ENCODE measurements at places on chromosomes 4 and X.

- DNase-seq: no peak
Measured at GRCh38 chr4:169084954-169085353, 74.9 kb upstream of the CBR4 start.

- DNase-seq: no peak
Measured at GRCh38 chr4:94567811-94568210, 116.1 kb downstream of the PDLIM5 start.

- DNase-seq: peak; percentile 72
Measured at GRCh38 chrX:78653118-78653822, 5.9 kb downstream of the RTL3 start.

GRCh38 chr4:123587983-123588494, 191.4 kb downstream of the SPRY1 start:
- DNase-seq: peak; percentile 65

DNA sequence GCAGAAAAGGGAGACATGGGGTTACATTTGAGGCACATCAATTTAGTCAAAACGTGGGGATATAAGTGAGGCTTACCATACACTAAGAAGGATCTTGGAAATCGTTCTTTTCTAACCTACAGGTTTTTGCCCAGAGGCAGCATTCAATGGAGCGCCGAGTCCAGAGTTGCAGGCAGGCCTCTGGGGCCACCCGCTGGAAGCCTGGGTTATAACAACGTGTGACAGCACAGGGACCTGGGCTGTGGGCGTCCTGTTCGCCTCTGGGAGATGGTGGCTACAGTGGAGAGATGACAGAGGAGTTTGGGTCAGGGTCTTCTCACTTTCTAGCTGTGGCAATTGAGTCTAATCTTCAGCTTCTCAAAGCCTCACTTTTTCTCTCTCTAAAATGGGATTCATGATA, 53.9 kb downstream of the ENPP6 start:
- DNase-seq: peak; percentile 34

- no peak for DNase-seq
Measured at GRCh38 chr4:185716141-185716551, 95.8 kb downstream of the SORBS2 start.

DNA sequence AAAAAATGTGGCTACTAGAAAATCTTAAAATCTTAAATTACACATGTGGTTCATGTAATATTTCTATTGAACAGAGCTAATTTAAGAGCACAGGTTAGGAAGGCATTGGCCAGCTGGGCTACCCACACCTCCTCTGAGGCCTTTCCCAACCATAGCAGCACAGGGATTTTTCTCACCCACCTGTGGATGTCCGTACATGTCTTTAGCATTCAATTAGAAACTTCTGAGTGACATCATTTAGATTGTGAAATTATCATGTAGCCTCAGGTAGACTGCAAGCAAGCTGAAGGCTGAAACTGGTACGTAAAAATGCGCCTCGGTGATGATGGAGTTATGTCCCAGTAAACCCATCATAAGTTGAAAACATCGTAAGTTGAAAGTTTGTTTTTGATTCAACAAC, 31.2 kb downstream of the SCARB2 start:
- no peak for DNase-seq

DNA sequence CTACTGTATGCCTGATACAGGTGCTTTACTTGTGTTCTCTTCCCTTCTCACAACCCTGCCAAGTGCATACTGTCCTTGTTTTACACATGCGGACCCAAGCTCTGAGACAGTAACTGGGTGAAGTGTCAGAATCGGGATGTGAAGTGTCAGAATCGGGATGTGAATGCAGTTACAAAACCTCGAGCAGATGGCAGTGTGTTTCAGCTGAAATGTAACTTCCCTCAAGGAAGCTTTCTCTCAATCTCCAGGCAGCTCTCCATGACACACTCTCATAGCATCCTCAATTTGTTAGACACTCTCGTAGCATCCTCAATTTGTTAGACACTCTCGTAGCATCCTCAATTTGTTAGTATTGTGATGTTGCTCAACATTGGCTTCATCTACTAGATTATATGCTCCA, 1.1 kb upstream of the HPSE start:
- DNase-seq: no peak

DNA sequence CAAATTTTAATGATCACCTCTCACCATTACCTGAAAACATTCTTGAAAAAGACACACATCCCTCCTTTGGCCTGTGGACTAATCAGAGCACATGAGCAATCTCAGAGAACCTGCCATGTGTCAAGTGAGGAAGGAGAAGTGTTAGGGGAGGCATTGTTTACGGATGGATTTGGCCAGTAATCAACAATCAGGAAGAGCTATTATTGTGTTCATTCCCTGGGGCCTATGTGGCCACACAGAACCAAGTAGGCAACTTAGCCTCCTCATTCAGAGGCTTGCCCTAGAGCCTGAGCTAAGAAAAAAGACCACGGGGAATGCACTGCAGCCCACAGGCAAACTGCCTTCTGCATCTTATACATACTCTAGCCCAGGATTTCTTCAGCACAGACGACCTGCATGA, 40.6 kb upstream of the DOCK11 start:
- no peak for DNase-seq

DNA sequence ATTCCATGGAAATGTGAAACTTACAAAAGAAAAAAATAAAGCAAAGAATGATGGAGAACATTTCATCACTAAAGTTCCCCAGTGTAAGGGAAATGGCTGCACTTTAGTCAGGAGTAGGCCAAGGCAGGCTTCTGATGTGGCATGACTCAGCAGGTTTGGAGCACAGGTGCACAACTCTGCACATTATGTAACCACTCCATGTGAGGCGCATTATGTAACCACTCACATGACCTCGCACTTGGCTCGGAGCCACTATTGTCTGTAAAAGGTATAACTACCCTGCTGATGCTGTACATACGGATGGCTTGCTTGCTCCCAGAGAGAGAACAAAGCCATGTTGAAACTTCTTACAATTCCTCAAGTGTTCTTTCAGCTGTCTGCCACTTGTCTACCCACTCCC, 727.6 kb downstream of the TRAM1L1 start:
- no peak for DNase-seq

GRCh38 chr4:169959254-169959653, 66.9 kb downstream of the MFAP3L start:
- DNase-seq: no peak

DNA sequence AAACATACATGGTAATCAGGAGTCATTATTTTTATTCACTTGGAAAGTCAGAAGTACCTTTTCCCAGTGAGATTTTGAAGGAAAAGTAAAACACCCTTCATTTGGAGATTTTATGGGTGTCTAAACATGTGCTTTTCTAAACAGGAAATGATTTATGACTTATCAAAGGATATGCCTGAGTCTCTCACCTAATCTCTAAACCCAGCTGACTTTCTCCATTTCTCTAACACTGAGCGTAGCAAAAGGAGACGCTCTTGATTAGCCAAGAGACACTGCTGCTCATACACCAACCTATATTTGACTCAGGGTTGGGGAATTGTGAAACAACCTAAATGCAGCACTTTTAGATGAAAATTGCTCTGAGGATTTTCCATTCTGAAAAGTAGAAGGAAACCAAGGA, 468.5 kb upstream of the FTHL17 start:
- no peak for DNase-seq

GRCh38 chrX:4263030-4263803, 549.8 kb upstream of the PRKX start:
- no peak for DNase-seq

DNA sequence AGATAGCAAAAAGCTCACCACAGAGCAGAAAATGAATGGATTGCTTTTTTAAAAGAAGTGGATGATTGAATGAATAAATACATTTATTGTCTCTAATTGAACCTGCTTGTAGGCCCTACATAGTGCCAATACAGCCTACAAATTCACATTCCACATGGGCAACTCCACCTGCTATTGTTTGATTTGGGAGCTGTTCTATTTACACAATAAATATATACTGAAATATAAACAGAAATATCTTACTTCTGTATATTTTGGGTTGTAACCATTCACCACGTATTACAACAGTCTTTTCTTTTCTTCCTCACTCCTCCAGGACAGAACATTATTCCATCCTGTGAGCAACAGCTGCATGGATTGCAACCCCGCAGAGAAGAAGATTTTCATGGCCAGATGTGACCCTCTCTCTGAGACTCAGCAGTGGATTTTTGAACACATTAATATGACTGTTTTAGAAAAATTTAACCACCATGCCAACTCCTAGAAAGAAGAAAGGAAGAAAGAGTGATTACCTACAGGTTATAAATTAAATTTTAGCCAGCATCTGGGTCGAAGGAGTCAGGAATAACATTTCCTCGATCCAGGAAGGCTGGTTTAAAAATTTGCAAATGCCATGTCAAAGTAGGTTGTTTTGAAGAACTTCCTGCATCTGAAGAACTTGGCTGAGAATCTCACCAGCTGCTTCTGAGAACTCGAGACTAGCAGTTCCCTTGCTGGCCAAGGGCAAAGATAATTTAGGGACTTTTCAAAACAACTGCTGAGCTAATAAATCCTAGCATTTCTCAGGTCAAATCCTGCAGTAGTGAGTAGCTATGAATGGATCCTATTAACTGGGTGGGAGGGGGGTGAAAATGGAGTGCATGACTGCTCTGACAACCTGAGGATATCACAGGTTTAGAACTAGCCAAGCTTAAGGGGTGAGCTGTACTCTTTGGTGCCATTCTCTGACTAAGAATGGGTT, 128.7 kb upstream of the GALNT7 start:
- DNase-seq: no peak

- no peak for DNase-seq
Measured at GRCh38 chr4:8642651-8643321, 50.2 kb downstream of the CPZ start.

DNA sequence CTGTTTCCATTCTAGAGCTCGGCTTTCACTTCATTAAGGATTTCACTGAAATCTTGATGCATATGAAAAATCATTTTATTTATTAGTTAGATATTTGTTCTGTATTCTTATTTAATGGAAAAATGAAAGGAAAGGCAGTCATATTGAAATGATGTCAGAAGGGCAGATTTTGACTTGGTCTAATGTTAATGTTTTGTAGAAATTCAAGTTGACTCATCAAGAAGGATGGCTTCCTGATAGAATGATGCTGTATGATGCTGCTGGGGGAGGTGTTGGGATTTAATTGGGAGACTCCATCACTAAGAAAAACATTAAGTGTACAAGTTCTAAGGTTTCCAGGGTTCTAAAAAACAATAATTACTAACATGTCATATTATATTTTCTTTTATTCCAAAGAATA, 204.8 kb downstream of the PDGFC start:
- no peak for DNase-seq

DNA sequence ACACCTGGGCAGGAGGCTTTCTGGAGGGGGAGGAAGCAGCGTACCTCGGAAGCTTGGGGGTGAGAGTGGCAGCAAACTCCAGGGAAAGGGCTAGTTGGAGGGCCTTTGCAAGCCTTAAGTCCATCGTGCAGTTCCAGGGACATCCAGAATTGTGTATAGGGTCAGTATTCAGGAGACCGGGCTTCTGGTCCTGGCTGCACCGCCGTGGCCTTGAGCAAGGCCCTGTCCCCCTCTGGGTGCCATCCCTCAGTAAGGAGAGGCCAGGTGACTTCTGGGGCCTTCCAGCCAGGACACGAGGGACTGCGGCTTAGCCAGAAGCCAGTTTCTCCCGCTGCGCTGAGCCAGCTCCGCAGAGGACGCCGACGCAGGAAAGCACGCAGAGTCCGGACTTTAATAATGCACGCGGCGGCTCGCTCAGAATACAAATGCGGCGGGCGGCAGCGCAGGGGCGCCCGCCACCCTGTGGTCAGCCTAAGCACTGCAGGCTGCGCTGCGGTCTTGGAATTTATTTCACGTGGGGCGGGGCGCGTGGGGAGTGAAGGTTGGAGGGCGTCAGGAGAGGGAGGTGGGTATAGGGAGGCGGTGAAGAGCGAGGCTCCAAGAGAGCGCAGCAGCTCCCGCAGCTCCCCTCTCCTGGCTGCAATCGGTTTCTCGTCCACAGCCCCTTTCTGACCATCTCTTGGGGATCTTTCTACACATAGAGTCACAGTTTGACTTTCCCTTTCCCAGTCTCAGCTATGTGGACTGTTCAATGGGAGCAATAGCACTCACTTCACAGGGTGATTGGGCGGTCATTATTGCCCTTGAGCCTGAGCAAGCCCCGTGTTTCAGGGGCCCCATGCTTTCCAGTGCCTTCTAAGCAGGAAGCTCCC, 94.1 kb upstream of the GPR50 start:
- DNase-seq: peak; percentile 47

DNA sequence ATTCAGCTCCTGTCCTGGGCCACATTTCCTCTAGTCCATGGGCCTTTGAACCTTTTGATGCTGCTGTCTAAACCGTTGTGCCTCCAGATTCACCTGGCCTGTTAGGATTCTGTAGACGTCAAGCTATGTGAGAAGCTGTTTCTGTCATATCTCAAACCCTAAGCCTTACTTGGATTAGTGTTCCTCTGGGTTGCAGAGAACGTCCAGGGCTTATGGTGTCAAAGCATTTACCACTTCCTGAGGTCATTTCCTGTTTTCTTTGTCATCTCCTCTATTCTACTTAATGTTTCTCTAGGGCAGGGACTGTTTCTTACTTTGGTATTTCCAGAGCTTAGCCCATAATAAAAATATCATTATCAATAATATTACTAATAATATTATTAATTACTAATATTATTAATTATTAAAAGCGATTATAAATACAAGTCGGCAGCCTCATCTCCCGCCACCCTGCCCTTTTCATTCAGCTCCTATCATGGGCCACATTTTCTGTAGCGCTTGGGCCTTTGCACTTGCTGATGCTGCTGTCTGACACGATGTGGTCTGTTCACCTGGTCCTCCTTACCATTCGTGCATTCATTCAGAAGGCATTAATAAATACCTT, 19.1 kb downstream of the PRIMPOL start:
- no peak for DNase-seq

DNA sequence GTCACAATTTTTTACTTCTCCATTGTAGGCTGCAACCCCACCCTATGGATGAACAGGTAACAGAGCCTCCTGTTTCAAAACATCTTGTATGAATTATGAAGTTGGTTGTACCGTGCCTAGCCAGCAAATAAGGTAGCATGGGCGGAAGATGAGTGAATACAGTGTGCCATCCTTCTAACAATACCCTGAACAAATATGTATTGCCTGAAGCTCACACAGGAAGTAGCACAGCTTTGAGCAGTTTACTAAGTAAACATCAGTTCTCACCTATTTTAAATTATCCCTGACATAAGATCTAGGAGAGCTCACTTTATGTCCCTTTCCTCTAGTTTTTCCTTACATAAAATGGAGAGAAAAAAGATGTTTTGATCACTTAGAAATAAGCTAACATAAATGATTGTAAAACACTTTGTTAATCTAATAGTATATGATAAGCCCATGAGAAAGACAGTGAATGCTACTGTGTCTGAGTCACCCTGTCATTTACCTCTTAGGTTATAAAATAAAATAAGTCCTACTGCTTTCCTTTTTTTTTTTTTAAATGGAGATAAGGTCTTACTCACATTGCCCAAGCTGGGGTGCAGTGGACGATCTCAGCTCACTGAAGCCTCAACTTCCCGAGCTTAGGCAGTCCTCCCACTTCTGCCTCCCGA, 36.6 kb downstream of the GRSF1 start:
- peak; percentile 5 for DNase-seq

- DNase-seq: no peak
Measured at GRCh38 chrX:27008486-27008885, 454.7 kb downstream of the PPP4R3C start.

DNA sequence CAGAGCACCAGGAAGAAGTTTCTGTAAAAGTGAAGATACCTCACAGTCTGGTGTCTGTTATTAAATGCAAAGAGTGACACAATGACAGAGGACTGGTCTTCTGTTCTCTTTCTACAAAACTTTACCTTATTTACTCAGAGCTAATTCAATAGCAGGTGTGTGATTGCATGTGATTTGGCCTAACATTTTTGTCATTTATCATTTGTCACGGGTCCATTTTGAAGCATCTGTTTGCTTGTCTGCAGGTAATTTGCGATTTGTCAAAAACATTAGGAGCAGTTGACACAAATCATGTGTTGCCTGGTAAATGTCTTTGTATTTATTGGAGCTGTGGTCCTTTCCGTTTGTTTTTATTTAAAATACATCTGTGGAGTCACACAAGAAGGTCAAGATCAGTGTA, 1232.4 kb downstream of the STIM2 start:
- no peak for DNase-seq

Measured in brain microvascular endothelial cell (primary cell).